ENCODE measurements at places on chromosomes 6 and 20.
A peak's percentile ranks its signal among the peaks of the same experiment; 100 is the strongest.

GRCh38 chr6:157621406-157621805 is 201.6 kb upstream of the SNX9 start:
- DNase-seq: no peak

- no peak for DNase-seq
Measured at GRCh38 chr6:107819217-107819616, 4.9 kb downstream of the SCML4 start.

DNA sequence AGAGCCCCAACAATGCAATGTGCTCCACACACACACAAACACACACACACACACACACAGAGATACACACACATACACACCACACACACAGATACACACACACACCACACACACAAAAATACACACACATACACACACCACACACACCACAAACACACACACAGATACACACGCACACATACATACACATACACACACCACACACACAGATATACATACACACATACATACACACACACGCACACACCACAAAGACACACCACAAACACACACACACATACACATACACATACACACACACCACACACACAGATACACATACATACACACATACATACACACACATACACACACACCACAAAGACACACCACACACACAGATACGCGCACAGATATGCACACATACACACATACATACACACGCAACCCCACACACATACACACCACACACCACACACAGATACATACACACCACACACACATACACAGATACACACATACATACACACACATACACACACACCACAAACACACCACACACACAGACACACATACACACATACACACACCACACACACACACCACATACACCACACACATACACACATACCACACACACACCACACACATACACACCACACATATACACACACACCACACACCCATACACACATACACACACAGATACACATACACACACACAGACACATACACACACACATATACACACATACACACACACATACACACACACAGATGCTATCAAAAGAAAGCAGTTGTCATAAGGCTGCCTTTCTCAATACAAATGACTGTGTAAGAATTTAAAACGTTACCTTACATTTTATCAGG is 128.0 kb downstream of the FOXC1 start:
- DNase-seq: no peak

- no peak for DNase-seq
Measured at GRCh38 chr20:5806457-5807263, 56.5 kb downstream of the SHLD1 start.

GRCh38 chr20:41992481-41992880 is 374.3 kb upstream of the CHD6 start:
- no peak for DNase-seq

DNA sequence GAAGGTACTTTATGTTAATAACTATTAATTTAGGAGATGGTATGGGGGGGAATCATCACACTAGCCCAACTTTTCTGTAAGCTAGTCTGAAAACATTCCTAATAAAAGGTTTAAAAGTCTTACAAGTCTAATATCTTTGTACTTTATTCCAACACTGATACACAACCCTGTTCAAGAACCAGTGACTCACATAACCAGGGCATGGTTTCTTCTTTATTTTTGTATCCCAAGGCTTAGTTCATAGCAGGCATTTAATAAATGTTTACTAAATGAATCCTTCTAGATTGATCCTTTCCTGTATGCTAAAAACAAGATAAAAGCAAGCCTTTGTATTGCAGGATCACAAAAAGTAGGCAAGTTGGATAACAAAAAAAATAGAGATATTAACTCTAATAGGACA is 9.7 kb downstream of the PNISR start:
- no peak for DNase-seq

DNA sequence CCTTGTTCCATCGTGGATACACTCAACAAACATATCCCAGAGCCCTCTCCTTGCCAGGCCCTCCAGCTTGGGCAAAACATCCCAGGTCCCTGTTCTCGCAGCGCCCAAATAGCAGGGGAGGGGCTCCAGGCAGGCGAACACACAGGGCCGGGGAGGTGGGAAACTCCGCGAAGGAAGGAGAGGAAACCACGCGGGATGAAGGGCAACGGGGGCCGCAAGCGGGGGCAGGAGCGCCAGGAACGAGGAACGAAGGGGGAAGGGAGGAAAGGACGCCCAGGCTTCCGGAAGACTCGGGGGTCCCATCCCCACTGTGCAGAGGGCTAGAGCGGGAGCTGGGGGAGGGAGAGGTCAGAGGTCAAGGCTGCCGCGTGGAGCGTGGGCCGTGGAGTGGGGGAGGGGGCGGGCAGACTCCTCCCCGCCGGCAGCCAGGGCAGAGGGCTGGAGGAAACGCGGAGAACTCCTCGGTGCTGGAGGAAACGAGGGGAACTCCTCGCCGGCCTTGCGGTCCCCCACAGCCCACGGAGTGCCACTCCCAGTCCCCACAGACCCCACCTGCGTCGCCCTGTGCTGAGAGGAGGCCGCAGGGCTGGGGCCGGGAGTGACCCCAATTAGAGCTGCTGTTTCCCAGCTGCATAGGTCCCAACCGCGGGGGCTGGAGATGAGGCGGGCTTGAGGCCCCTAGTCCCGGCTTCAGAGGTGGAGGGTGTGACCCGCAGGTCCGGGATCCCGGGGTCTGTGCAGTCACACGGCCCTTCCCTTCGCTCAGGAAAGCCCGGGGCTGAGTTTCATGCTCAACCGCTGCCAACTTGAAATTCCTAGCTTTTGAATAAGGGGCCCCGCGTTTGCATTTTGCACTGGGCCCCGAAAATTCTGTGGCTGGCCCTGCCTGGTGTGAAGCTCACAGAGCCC is 1.2 kb upstream of the RBM38 start:
- peak; percentile 74 for DNase-seq

Measured in sigmoid colon (tissue), 7 donors.